Neural crest cell (in vitro differentiated cells): ENCODE measurements at places on chromosomes 1 and 21. TPM values are rescaled to one million over a fixed set of nuclear protein-coding genes. Genes with fewer than 3 reads are reported as not detected.

GRCh38 chr1:198113342-198113750, 43.5 kb upstream of the NEK7 start:
- DNase-seq, result no peak

DNA sequence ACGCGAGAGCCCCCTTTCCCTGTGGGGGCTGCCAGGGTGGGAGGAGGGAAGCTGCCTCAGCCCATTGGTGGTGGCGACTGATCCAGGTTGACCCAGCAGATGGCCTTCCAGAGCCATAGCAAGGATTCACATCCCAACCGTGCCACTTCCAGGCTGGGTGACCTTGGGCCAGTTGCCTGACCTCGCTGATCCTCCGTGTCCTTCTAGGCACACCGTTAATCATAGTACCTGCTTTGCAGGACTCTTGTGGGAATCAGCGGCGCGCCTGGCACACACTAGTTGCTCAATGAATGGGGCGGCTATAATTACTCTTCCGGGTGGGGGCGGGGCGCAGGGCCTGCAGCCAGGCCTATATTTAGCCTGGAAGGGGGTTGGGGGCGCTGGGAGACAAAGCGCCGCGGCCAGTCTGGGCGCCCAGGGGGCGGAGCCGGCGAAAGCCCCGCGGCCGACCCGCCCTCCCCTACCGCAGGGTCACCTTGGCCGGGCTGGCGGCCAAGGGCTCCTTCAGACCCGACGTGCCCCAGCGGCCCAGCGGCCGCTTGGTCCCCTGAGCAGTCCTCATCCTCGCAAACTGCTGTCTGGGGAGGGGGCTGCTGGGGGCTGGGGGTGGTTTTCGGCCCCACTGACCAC, 5.1 kb downstream of the HSPB7 start:
- peak; percentile 25 for DNase-seq

- no peak for DNase-seq
Measured at GRCh38 chr1:217553949-217554509, 76.9 kb downstream of the GPATCH2 start.

- DNase-seq, result no peak
Measured at GRCh38 chr1:156493154-156493631, 7.4 kb downstream of the MEF2D start.

GRCh38 chr1:108561689-108562326, 1.9 kb downstream of the EEIG2 start:
- peak; percentile 18 for DNase-seq

Gene NEGR1
- total RNA-seq, result 0.58 and 1.1 TPM in 2 replicates

Gene CA14
- 28.9 and 31.9 TPM in 2 replicates for total RNA-seq

Gene ALX3
- total RNA-seq, result 0.21 TPM in 1 of 2 replicates, not detected in the other
